ENCODE measurements at places on chromosomes 4 and X.
A peak's percentile ranks its signal among the peaks of the same experiment; 100 is the strongest.

DNA sequence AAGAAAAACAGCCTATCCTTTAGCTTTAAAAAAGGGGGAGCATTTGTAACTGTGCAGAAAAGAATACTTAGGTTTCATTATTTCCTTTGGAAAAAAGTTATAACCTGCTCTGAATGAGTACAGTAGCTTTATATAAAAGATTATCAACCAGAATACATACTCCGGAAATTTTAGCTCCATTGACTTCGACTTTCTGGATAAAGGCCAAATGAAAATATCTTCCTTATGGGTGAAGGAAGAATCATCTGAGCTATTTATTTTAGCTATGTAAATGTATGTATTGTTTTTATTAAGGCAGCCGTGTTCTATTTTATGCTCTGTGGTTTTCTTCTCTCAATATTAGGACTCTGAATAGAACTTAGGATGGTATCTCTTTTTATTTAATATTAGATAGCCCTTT lies 69.0 kb upstream of the ETNPPL start:
- DNase-seq, result no peak

DNA sequence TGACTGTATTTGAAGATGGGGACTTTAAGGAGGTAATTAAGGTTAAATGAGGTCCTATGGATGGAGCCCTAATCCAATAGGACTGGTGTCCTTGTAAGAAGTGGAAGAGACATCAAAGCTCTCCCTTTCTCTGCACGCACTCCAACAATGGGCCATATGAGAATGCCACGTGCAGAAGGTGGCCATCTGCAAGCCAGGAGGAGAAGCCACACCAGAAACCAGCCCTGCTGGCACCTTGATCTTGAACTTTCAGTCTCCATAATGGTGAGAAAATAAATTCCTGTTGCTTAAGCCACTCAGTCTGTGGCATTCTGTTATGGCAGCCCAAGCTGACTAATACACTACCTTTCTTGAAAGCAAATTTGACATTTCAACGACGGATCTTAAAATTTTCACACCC lies 73.2 kb downstream of the SMARCA1 start:
- no peak for DNase-seq

DNA sequence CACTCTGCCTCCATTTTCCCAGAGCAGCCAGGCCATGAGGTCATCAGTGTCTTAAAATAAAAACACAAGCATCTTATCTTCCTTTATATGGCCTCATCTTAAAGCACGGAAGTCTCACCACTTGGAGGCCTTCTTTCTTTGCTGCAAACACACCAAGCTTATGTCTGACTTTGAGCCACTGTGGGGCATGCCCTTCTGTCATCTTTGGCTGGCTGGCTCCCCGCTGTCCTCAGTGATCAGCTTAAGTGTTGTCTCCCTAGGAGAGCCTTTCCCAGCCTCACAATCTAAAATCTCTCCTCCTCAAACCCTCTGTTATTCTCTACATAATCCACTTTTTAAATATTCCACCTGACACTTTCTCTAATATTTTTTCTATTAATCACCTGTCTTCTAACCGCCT lies 191.6 kb upstream of the TTC29 start:
- DNase-seq, result no peak

- DNase-seq, result peak; percentile 2
Observed at GRCh38 chr4:181301735-181302710, 941.2 kb upstream of the TENM3 start.

DNA sequence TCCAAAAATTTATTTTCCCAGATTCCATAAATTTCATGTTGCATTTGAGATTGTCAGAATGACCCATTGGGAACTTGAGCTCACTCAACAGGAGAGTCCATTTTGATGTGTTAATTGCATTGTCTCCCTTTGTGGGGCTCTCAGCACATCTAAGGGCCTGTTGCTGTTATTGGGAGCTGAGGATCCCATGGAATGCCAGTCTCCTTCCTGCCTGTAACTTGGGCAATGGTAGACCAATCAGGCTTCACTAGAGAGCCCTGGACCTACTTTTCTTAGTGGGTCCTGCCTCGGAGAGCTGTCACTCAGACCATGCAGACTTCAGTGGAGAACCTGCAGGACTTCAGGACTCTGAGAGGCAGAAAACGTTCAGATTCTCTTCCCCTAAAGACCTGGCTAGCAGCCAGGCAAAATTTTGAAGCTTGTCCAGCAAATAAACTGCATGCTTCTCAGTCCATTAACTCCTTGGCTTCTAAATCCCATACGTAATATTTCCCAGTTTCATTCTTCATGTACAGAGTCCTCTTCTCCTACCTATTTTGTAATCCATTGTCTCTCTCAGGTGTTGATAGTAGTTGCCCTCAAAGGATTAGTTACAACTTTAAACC lies 25.1 kb downstream of the OCRL start:
- no peak for DNase-seq

- DNase-seq, result no peak
Observed at GRCh38 chr4:186739317-186739716, 15.7 kb upstream of the FAT1 start.

DNA sequence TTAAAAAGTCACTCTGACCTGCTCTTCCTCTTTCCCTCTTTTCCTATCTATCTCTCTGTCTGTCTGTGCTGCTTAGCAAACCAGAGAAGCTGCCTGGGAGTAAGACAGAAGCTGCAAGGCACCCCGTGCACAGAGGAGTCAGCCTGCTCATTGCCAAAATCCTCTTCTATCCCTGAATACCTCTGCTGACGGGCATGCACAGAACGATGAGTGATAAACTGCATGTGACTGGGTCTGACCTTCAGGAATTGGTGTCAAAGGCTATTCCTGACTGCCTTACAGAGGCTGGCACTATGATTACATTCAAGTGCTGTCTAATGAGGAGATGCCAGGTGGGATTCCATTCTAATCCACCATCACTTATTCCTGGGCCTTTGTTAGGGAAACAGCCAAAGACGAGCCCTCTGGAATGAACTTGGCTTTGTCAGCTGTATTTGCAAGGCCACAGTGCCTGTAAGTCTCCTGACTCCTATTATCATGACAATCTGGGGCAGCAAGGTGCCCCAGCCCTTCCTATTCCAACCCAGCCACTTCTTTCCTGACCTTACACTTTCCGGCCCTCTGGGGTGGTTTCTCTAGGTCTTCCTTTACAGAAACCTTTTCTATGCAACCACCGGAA lies 45.4 kb upstream of the CTAG2 start:
- no peak for DNase-seq

GRCh38 chr4:8594097-8595038 lies 1.8 kb downstream of the CPZ start:
- no peak for DNase-seq

GRCh38 chr4:184811526-184812198 lies 14.1 kb downstream of the ACSL1 start:
- no peak for DNase-seq

DNA sequence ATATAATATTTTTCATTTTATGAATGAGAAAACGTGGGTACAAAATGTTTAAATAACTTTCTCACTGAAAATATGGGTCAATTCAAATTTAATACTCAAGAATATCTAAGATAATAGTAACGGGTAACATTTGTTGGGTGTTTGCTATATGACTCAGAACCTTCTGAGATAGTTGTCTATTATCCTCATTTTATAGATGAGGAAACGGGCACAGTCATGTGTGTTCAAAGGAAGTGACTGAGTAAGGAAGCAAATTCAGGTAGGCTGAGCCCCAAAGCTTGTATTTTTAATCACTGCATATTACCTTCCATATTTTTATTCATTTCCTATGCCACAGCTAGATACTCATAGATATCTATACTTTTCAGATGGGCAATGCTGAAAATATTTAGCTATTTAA lies 12.2 kb upstream of the CAMK2D start:
- DNase-seq, result no peak

GRCh38 chrX:46722742-46723568 lies 36.0 kb downstream of the SLC9A7 start:
- DNase-seq, result no peak

GRCh38 chrX:55143621-55144020 lies 54.8 kb downstream of the PAGE2 start:
- DNase-seq, result no peak

DNA sequence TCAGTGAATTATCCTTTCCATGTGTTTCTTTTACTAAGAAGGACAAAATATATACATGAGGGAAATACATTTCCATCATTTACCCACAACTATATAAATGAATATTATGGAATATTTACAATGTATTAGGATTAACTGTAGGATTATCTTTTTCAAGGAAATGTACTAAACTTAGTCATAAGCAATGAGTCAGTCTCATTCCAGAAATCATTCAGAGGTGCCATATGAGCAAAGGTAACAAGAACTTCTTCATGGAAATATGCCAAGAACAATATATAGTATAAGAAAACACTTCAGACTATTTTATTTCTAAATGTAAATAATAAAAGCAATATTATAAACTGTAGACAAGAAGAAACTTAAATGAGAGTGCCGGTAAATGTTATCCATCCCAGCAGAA lies 67.1 kb downstream of the USP38 start:
- no peak for DNase-seq

DNA sequence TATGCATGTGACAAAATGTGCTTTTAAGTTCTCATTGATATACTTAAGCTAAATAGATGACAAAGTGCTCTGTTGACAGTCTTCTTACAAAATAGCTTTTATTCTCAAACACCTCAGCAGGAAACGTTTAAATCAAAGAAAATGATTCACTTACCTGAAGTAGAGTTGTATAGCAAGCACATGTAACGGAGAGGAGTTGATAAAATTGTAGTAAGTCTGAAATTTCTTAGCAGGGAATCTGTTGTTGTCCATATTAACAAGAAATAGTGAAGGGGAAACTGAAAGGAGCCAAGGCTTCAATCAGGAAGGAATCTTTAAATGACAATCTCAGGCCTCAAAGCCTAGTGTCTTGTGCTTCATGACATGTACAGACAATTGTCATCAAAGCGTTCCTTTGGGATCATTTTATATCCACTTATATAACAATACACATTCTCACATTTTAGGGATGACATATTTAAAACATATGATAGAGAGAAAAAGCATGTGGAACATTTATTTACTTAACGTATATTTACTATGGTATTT lies 2010.2 kb upstream of the IGFBP7 start:
- DNase-seq, result no peak

- DNase-seq, result no peak
Observed at GRCh38 chr4:163590103-163590502, 95.6 kb downstream of the TMA16 start.

- DNase-seq, result no peak
Observed at GRCh38 chr4:184860018-184860779, 34.4 kb upstream of the ACSL1 start.

DNA sequence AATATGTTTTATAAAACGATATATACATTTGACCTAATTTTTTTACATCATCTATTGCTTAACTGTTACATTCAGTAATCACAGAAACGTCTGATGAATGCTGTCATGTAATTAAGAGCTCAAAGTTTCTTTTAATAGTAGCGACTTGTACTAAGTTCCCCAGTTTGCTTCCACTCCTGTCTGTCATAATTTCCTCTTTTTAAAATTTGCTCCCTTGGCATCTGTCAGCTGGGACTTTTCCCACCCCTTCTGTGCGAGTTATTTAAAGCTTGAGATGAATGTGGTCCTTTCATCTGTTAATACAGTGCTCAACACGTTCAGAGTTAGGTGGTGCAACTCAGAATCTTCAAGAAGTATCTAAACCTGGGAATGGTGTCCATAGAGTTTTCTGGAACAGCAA lies 1.2 kb downstream of the RAP1GDS1 start:
- DNase-seq, result peak; percentile 20

DNA sequence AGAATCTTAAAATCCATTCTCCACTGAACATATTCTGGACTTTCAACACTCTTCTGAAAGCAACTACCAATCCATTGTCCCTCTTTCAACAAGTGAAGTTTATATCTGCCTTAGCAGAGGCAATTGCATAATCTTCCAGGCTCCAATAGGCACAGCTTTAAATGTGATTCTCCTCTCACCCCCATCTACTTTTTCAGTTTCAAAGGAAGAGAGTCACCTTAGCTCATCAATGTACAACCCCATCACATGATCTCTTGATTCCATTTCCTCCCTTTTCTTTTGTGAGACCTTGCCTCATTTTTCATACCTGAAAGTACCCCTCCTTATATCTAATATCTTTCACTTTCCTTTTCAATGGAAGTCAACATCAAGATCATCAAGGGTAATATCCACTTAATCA lies 921.7 kb upstream of the EPHA5 start:
- DNase-seq, result no peak

DNA sequence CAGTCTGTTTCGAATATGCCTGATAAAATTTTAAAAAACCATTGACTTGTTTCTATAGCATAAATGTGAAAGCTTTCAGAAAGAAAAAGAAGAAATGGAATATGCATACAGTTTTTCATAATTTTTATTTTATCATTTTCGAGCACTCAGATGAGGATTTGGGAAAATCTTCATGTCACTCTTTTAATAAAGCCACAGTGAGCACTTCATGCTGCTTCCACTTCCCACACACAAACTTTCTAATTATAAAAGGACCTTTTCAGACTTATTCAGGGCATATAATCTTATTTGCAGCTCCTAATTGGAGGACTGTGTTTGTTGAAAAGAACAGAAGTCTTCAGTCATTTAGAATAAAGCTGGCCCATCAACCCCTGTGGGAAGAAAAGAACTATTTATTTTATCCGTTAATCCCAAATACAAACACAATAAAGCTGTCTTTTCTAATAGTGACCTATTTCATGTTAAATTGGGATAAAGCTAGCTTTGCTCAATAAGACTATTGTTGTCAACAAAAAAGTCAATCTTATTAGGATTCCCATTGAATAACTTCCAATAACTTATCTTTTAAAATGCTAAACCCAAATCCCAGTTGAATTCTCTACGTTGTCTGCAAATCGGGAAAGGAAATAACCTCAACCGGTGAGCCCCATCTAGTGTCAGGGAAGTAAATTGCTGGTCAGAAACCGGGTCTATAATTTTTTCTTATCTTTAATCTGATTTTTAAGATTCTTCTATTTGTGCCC lies 211.5 kb downstream of the PDGFRA start:
- no peak for DNase-seq

DNA sequence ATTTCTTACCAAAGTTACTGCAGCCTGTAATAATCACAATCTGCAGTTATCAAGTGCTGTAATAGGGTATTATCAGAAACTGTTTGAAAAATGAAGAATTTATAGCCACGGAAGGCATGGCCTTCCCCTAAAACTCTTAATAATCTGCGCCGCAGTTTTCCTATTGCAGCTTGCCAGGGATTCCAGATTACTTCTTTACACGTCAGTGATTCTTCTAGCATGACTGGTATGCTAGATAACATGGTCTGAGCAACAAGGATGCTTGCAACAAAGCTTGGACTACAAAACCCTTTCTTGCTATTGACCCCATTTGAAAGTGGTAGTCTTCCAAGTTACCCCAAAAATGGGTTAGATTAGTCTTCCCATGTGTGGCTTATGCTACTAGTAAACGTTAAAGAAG lies 47.2 kb upstream of the GK2 start:
- no peak for DNase-seq

All from CD4-positive, alpha-beta T cell treated with Interleukin-17A for 1 hour (primary cell).